ENCODE measurements at places on chromosomes 1 and 21.

GRCh38 chr1:13652238-13652637 is 47.8 kb upstream of the PRDM2 start:
- DNase-seq = no peak

GRCh38 chr1:66237042-66237441 is 296.9 kb upstream of the SGIP1 start:
- DNase-seq = no peak

- DNase-seq = no peak
Observed at GRCh38 chr1:204461331-204462228, 33.0 kb downstream of the PIK3C2B start.

DNA sequence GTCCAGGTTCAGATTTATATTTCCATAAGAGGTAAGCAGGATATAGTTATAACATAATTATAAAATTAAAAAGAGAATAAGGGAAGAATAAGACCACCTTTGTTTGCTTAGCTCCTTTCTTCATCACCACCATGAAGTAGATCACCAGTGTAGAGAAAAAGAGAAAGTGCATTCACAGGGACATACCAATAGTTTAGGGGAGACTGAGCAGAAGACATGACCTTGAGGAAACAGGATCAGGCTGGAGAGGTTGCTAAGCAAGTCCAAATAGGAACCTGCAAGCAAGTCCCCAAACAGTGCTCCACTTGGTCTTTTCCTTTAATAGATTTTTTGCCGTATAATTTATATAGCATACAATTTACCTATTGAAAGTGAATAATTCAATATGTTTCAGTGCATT is 63.0 kb downstream of the KCNT2 start:
- DNase-seq = no peak

DNA sequence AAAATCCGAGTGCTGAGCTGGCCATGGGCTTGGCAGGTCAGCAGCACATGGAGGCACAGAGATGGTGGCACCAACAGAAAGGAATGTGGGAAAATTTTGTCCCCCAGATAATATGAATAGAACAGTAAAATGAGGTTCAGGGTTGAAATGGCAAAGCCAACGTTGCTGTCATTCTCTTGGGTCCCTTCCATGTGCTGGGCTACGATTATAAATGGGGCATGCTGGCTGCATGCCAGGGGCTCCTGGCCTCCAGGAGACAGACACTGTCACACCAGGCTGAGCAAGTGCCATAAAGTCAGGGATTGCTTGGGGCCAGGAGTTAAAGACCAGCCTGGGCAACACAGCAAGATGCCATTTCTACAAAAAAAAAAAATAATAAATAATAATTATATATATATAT is 77.1 kb downstream of the TOMM20 start:
- no peak for DNase-seq

- no peak for DNase-seq
Observed at GRCh38 chr1:206694171-206695124, 9.7 kb downstream of the MAPKAPK2 start.
